ENCODE measurements at places on chromosomes 1 and 21.

DNA sequence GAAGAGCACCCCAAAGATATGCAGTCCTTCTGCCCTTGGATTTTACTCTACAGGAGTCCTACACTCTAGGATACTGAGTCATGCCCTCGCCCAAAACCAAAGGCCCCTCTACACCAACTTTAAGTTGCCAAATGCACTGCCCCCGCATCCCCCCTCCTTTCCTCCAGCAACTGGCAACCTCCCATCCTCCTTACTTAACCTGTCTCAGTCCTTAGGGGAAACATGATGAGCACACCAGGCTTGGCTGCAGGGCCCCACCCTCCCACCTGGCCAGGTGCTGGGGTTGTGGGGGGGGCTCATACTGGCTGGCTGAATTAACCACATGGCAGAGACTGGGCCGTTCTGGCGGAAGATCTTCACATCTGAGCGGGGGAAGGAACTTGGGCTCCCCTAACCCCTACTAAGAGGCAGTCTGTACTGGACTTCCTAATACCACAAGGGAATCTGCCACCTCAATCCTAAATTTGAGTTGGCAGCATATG lies 1.2 kb downstream of the HDGF start:
- DNase-seq, result peak; percentile 24

DNA sequence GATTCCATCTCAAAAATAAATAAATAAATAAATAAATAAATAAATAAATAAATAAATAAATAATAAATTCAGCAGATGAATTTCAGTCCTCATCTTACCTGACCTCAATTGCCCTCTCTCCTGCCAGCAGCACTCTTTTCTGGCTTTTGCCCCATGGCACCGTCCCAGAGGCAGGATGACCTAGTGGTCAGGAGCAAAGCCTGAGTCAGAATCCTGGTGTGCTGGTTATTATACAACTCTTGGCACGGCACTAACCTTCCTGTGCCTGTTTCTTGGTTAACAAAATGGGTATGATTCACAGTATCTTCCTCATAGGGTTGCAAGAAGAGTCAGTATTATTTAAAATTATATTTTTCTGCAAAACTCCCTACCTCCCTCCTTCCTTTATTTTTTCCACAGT lies 43.0 kb downstream of the NKAIN1 start:
- DNase-seq, result no peak

GRCh38 chr1:54200519-54200997 lies 591 bp downstream of the MRPL37 start:
- DNase-seq, result no peak

DNA sequence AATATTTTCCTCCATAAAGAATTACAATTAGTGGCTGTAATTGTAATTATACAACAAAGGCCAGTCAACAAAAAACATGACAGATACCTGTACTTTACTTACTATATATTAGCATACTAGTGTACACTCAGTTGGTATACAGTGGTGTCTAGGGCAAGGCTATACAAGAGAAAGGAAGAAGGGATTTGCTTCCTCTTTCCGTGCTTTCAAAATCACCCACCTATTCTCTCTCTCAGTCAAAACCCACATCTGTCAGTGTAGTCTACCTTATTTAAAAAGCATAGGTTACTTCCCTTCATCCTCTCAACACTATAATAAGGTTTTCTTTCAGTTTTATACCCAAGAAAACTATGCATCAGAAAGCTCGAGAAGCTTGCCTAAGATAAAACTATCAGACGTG lies 355.8 kb upstream of the NR5A2 start:
- DNase-seq, result no peak

DNA sequence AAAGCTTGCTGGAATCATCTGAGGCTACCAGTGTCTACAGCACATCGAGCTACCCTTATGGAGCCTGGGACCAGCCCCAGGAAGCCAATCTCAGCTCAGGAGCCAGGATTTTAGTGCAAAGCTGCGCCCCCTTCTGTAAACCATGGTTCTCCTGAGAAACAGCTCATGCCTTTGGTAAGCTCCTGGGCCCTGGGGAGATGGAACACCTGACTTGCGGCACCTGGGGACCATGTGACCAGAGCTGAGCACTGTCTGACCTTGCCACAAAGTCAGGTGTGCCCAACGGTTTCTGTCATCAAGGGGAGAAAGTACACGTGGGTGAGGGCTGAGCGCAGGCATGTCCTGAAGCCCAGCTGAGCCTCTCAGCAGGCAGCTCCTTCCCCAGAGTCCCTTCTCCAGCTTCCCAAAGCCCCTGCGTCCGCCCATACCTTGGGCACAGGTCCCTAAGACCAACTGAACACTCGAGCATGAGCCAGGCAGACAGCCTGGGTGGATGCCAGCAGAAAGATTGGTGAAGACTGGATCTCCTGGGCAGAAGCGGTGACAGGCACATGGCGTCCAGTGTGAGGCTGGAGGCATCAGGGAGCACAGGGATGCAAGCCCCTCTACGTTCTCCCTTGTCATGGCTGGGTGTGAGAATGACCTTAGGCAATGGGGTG lies 57.9 kb upstream of the TENT5B start:
- no peak for DNase-seq

GRCh38 chr21:27024301-27024700 lies 57.4 kb upstream of the ADAMTS5 start:
- DNase-seq, result no peak

GRCh38 chr1:60390593-60391282 lies 317.2 kb upstream of the C1orf87 start:
- no peak for DNase-seq

DNA sequence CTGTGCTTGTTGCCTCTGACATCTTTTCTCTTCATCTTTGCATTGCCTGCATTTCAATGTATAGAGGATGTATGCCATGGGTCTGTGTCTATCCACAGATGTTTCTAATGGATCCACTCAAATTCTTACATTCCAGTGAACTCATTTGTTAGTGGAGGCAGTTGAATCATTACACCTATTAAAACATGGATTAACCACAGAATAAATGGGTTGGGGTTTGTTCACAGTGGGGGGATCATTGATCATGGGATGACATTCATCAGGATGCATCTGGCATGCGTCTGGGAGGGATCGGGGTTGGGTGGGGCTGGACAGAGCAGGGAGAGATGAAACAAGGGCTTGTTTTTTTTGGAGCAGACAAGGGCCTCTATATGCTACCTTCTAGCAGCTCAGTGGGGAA lies 182.5 kb downstream of the RHOU start:
- no peak for DNase-seq

- DNase-seq, result no peak
Measured at GRCh38 chr1:9149837-9150581, 21.1 kb upstream of the GPR157 start.

DNA sequence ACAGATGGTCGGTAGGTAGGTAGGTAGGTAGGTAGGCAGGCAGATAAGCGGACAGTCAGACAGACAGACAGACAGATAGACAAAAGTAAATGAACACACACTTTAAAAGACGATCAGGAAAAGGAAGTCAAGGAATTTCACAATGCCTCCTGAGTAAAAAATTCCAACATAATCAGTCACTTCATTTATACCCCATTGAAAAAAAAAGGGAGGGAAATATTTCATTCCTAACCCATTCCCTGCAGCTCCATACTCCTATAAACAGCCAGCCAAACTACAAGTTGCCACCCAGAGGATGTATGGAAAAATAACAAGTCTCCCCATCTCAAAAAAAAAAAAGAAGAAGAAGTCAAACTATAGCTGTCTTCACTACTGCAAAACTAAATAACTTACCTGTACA lies 43.4 kb downstream of the ZZZ3 start:
- DNase-seq, result peak; percentile 55

DNA sequence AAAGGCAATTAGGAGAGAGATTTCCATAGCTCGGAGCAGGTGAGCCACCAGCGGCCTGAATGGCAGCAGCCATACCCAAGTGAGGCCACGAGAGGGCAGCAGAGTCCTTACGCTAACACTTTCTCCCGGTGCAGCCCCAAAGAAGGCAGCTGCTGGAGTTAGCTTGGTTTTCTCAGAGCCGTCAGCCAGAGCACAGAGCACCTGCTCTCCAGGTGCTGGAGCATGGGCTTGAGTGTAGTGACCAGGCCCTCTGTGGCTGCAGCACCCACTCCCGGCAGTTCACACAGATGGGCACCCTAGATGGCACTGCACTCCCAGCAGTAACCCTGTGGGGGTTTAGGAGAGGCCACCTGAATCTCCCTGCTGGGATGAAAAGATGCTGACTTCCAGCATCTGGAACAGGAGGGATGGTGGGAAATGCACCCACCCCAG lies 45.8 kb downstream of the TMCC2 start:
- DNase-seq, result peak; percentile 83

- no peak for DNase-seq
Measured at GRCh38 chr1:20240012-20240411, 50.7 kb upstream of the VWA5B1 start.

DNA sequence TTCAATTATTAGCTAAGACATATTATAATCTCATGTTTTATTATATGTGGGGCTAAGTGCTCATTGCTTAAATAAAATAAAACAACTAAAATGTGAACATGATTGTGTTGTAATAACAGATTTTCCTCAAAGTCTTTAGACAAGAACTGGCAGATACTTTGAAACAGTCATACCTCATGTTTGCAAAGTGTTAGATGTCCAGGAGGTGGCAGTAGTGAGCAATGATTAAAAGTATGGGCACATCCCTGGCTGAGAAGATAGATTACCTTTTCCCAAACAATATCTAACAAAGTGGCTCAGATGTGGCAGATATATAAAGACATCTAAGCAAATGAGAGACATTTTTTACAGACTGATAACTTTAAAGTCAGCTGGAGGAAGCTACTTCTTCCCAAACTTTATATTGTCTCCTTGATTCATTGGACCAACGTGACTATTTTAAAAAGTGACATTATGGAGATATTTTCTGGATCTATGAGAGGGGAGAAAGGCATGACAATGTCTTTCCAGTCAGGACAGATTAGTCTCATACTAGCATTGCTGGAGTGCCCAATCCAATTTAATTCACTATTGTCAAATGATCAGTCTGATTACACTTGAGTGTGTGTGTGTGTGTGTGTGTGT lies 269.8 kb downstream of the S1PR1 start:
- DNase-seq, result peak; percentile 4

- no peak for DNase-seq
Measured at GRCh38 chr21:26709090-26709489, 136.0 kb upstream of the CYYR1 start.

GRCh38 chr1:117573386-117574023 lies 32.3 kb upstream of the TENT5C start:
- no peak for DNase-seq

DNA sequence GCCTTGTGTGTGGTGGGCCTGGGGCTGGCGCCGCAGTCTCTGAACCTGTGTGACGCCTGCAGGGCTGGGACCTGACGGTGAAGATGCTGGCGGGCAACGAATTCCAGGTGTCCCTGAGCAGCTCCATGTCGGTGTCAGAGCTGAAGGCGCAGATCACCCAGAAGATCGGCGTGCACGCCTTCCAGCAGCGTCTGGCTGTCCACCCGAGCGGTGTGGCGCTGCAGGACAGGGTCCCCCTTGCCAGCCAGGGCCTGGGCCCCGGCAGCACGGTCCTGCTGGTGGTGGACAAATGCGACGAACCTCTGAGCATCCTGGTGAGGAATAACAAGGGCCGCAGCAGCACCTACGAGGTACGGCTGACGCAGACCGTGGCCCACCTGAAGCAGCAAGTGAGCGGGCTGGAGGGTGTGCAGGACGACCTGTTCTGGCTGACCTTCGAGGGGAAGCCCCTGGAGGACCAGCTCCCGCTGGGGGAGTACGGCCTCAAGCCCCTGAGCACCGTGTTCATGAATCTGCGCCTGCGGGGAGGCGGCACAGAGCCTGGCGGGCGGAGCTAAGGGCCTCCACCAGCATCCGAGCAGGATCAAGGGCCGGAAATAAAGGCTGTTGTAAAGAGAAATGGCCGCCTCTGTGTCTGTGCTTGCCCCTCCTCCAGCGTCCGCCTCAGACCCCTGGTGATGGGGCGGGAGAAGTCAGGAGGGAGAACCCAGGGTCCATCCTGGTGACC lies 788 bp downstream of the ISG15 start:
- DNase-seq, result no peak

DNA sequence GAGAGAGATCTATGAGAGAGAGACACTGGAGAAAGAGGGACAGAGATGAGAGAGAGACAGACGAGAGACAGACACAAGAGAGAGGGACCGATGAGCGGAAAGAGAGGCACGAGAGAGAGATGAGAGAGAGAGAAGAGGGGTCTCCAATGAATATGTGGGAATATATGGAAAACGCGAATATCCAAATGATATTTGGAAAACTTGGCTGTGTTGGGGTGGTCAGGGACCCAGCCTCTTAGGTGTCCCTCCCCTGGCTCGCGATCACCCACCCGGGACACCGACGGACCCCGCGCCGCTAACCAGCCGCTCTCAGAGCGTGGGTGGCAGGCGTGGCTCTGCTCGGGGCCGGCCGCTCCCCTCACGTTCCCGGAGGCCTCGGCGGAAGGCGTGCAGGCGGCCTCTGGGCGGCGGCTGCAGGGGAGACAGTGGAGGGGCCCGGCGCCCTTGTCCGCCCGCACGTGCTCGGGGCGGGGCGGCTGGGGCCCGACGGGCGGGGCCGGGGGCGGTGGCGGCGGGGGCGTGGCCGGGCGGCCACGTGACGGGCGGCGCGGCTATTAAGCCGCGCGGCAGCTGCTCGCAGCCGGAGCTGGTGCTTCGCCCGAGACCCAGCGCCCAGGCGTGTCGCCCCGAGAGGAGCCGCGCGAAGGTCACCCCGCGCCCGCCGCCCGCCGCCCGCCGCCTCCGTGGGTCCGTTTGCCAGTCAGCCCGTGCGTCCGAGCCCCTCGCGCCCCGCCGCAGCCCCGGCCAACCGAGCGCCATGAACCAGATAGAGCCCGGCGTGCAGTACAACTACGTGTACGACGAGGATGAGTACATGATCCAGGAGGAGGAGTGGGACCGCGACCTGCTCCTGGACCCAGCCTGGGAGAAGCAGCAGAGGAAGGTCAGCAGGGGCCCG lies at the start of gene ACTN2:
ACTN2 (plus strand) TSS at position 583 of the 898 bp plus-strand sequence; CDS start at position 758, 175 bp downstream.
- DNase-seq, result no peak

- DNase-seq, result no peak
Measured at GRCh38 chr1:61322008-61322744, 239.8 kb downstream of the NFIA start.

DNA sequence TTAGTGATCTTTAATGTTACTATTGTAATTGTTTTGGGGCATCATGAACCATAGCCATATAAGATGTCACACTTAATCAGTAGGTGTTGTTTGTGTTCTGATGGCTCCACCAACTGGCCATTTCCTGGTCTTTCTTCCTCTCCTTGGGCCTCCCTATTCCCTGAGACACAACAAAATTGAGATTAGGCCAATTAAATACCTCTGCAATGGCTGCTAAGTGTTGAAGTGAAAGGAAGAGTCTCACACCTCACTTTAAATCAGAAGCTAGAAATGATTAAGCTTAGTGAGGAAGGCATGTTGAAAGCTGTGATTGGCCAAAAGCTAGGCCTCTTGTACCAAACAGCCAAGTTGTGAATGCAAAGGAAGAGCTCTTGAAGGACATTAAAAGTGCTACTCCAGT lies 30.7 kb downstream of the PPP2R5A start:
- DNase-seq, result no peak

- DNase-seq, result no peak
Measured at GRCh38 chr1:182080040-182080439, 18.5 kb upstream of the ZNF648 start.

GRCh38 chr1:12654657-12655056 lies 10.8 kb downstream of the AADACL4 start:
- no peak for DNase-seq

All from kidney glomerular epithelial cell (primary cell).